NCI-H1694 (cell line): ENCODE measurements at places on chromosomes 16 and 17.
A peak's percentile ranks its signal among the peaks of the same experiment; 100 is the strongest.

DNA sequence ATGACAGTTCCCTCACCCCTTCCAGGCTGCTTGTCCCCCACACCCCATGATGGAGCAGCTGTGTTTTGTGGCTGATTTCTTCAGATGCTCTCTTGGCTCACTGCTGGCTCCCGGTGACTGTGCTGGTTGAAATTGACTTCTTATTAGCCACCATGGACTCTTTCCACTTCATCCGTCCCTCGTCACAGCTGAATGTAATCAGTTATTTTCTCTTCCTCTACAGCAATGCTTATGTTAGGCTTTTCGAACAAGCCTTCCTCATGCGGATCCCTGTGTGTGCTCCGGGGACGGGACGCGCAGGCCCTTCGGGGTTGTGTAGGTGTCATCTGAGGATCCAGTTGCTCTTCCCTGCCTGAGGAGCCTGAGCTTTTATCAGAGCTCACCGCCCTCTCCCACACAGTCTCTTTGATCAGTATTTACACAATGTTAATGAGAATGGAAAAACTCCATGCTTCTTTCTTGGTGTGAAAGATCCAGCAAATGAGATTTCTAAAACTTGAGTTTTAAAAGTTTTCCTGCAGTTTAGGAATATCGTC lies 87.5 kb downstream of the RPTOR start:
- DNase-seq, result no peak

GRCh38 chr17:29085223-29085622 lies 42.3 kb downstream of the PIPOX start:
- no peak for DNase-seq

GRCh38 chr16:31260136-31260931 lies 559 bp downstream of the ITGAM start:
- DNase-seq, result no peak

- DNase-seq, result no peak
These were observed 5.0 kb upstream of the PRSS54 start for GRCh38 chr16:58299757-58300349.

DNA sequence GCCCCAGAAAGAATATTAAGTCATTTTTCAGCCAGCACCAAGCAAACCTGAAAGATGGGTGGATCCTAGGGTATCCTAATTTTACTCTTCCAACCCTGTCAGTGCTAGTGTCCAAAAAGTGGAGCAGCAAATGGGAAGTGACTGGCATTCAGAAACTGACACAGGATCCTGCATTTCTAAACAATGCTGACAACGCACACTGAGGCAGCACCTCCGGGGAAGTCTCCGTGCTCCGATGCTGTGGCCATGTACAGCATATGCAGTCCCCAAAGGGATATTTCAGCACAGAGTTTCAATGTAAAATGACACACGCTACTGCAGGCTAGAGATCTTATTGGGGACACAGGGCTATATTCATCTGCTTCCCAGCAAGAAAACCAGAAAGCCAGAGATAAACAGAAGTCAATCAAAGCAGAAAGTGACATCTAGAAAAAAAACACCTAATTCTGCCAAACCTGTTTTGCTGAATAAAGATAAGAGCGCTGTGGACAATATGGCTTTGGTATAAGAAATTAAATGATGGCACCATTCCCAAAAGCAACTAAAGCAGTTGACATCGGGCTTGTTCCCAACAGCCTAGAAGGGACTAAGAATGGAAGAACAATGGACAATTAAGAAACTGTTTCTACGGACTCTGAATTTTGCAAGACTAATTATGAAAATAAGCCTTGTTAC lies 17.3 kb downstream of the XYLT1 start:
- DNase-seq, result no peak

- DNase-seq, result no peak
These were observed 96.3 kb downstream of the WWOX start for GRCh38 chr16:78195797-78196196.

- no peak for DNase-seq
These were observed 9.6 kb upstream of the AKAP10 start for GRCh38 chr17:19986941-19987861.

GRCh38 chr17:28368306-28368831 lies 1.7 kb downstream of the VTN start:
- no peak for DNase-seq

- no peak for DNase-seq
These were observed 117.2 kb downstream of the PRKCB start for GRCh38 chr16:23952971-23953300.

- no peak for DNase-seq
These were observed 15.8 kb upstream of the OGFOD3 start for GRCh38 chr17:82434216-82434565.

DNA sequence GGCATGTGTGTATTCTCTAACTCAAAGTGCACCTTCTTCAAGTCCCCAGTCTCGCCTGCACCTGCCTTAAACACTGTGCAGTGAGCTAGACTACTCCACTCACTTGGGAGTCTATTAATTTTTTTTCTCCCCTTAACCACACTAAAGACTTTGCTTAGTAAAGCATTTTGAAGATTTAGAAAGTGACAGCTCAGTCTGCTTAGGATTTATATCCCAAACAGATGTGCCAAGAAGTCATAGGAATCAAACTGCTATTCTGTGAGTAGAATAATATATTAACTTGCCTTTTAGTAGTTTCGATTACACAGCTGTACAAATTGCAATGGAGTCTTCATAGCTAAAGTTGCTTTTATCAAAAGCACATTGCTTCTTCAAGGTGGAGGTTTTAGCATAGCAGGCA lies 47.2 kb upstream of the MED13 start:
- DNase-seq, result no peak

DNA sequence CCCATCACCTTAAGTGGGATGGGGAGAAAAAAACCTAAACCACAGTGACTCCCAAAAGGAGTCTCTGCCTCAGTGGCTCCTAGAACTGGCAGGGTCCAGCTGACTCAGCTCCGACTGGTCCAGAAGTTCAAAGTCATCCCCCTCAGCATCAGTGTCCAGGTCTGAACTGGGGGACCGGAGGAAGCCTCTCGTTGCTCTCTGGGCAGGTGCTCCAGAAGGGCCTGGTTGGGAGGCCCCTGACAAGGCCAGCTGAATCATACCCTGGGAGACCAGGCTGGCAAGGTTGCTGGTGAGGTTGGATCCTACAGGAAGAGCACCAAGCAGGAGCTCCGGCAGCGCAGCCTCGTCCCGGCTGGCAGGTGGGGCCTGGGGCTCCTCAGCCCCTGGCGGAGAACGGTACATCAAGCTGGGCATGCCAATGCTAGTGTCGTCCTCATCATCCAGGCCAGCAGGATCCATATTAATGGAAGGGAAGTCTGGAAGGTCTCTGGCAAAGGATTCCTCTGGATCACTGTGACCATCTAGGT lies 4.3 kb upstream of the PSMC3IP start:
- DNase-seq, result no peak

- no peak for DNase-seq
These were observed 761.3 kb upstream of the KIF2B start for GRCh38 chr17:53061446-53061845.

DNA sequence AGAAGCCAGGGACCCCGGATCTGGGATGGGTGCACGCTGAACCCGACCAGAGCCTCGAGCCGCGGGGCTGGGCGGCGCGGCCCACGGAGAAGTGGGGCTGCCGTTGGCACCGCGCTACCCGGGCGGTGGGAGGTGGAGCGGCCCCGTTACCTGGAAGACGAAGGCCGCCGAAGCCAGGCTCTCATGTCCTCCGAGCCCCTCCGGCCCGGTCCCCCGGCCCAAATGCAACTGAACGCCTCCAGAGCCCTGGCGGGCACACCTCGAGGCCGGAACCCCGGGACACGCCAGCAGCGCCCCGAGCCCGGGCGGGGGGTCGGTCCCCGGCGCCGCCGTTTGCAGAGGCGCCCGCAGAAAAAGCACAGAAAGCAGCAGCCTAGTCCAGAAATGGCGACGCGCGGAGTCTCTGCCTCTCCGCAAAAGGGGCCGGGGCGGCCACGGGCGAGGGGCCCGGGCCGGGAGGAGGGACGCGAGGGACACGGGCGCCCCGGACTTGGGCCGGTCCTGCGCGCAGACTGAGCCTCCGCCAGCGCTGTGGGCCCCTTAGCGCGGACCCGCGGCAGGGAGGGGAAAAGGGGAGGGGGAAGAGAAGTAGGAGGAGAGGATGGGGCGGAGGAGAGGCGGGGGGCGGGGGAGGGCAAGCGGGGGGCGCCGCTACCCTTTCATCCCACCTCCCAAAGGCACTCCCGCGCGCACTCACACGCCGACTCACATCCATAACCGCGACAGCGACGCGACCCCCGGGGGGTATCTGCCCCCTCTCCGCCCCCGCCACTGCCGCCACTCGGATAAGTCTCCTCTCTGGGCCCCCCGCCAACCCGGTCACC lies 1.4 kb downstream of the AXIN2 start:
- DNase-seq, result no peak

GRCh38 chr17:17768424-17769088 lies 68.2 kb downstream of the SREBF1 start:
- DNase-seq, result no peak

- no peak for DNase-seq
These were observed 462.6 kb upstream of the MAF start for GRCh38 chr16:80063031-80063712.

GRCh38 chr17:6497496-6498221 lies 53.4 kb downstream of the PIMREG start:
- no peak for DNase-seq

- DNase-seq, result no peak
These were observed 18.0 kb upstream of the RNF135 start for GRCh38 chr17:30952638-30953393.

GRCh38 chr17:28744972-28745785 lies 1.4 kb downstream of the TRAF4 start:
- DNase-seq, result no peak

- no peak for DNase-seq
These were observed 141.6 kb downstream of the CCDC182 start for GRCh38 chr17:57603546-57603945.

GRCh38 chr17:12730421-12730820 lies 58.9 kb upstream of the ARHGAP44 start:
- DNase-seq, result no peak

- DNase-seq, result peak; percentile 30
These were observed 222.1 kb downstream of the RBFOX3 start for GRCh38 chr17:79388556-79389295.

- DNase-seq, result peak; percentile 18
These were observed 410.0 kb downstream of the MAF start for GRCh38 chr16:79190542-79190941.

DNA sequence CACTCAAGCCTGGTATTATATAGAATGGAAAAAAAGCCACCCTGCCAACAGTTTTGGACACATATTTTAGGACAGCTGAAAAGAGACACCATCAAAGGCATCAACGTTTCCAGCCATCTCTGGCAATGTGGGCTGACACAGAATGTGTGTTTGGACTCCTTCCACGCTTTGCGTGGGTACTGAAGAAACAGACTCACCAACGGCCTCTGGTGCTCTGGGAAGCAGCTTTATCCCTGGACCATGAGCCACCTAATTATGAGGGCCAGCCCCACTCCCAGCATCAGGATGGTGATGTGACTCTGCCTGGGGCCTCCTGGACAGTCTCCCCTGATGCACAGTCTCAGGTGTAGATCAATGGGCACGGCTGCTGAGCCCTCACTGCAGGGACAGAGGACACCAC lies 27.9 kb downstream of the CCDC57 start:
- no peak for DNase-seq

GRCh38 chr17:62824290-62825131 lies 16.4 kb upstream of the MARCHF10 start:
- no peak for DNase-seq

- DNase-seq, result peak; percentile 10
These were observed 134.2 kb downstream of the USP22 start for GRCh38 chr17:20908313-20909267.

DNA sequence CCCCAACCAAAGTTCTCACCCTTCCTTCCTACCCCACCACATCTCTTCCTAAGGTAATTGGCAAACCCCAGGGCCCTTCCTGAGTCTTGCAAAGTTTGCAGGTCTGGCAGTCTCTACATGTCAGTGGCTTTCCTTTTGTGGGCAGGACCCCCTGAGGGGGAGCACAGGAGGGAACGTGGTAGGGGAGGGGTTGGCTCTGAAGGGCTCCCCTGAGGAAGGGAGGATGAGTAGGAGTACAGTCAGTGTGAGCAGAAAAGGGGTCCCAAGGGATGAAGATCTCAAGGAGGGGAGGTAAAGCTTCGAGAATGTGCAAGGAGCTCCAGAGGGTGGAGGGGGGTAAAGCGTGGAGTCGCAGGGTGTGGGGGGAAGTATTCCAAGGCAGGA lies 206.9 kb downstream of the RAB11FIP4 start:
- no peak for DNase-seq

DNA sequence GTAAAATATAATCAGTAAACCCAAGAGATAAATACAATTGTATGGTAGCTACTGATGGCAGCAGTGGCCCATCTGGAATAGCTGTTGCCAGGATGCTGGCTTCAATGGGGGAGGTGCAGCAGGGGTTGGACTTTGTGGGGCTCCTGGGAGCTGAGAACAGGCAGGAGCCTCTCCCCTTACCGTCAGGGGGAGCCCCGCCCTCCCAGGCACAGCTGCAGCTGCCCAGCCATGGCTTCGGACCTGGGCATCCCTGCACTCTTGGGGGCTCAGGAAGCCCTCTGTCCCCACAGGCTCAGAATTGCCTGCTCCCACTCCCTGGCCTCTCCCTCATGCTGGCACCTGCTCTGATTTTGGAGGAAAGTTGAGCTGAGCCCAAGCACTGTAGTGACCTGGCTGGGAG lies 741.1 kb downstream of the CDH11 start:
- DNase-seq, result no peak

- no peak for DNase-seq
These were observed 22.7 kb downstream of the RPH3AL start for GRCh38 chr17:329784-330420.

DNA sequence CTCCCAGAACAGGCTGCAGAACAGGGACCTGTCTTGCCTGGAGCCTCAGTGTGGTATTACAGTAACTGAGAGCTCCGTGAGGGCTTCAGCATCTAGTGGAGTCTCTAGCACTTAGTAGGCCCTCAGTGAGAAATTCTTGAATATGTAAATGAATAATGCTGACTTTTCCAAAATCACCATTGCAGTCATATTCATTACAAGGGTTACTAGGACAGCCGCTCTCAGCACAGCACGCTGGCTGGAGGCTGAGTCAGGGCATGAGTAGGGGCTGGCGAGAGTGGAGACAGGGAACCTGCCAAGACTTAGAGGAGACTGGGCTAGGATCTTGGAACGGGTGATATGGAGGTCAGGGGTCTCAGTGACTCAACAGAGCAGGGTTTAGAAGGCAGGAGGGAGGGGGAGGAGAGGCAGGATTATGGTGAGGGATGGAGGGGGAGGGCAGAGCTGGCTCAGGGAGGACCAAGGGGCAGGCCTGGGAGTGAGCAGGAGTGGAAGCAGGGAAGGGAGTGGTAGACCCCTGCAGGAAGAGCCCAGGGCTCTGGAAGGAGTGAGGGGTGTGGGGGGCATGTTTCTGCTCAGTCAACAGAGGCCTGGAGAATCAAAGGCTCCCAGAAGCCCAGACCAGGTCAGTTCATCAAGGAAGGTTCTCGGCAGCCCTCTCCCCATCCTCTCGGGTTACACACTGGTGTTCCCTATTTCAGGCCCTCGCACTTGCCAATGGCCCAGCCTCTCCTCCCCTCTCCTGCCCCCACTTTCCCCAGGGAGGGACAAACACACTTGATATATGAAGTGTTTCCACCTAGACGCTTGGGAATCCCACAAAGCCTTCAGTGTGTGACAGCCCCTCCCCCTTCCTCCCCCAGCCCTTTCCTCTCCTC lies 42.3 kb downstream of the FZD2 start:
- DNase-seq, result no peak

GRCh38 chr17:32158870-32159585 lies 16.7 kb downstream of the RHOT1 start:
- no peak for DNase-seq
